ENCODE measurements at places on chromosomes 4 and X. TPM values are rescaled to one million over a fixed set of nuclear protein-coding genes. Genes with fewer than 3 reads are reported as not detected.

- no peak for DNase-seq
Measured at GRCh38 chrX:108993909-108994308, 257.5 kb upstream of the IRS4 start.

DNA sequence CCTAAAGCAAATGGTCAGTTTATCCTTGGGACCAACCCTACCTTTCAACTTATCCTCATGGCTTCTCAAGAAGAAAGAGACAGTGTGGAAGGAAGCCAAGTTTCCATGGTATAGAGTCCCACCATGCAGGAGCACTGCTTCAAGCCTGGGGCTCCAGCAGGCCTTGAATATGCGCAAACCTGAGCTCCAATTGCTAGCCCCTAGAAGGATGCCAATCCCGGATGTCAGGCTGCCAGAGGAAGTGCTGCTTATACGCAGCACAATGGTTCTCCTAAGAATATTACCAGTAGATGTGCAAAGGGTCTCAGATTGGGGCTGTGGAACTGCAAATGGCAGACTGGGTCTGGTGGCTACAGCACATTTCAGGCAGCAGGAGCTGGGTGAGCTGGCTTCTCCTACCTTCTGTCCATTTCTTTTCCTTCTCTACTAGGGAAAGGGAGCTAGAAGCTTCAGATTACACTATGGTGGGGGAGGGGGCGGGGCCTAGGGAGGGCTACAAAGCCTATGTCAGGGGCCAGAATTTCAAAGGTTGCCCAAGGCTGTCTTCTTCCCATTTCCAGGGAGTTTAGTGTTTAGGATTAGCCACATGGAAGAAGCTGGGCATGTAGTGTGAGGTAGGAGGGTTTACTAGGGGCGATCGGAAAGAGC lies 40.7 kb upstream of the CITED1 start:
- no peak for DNase-seq

DNA sequence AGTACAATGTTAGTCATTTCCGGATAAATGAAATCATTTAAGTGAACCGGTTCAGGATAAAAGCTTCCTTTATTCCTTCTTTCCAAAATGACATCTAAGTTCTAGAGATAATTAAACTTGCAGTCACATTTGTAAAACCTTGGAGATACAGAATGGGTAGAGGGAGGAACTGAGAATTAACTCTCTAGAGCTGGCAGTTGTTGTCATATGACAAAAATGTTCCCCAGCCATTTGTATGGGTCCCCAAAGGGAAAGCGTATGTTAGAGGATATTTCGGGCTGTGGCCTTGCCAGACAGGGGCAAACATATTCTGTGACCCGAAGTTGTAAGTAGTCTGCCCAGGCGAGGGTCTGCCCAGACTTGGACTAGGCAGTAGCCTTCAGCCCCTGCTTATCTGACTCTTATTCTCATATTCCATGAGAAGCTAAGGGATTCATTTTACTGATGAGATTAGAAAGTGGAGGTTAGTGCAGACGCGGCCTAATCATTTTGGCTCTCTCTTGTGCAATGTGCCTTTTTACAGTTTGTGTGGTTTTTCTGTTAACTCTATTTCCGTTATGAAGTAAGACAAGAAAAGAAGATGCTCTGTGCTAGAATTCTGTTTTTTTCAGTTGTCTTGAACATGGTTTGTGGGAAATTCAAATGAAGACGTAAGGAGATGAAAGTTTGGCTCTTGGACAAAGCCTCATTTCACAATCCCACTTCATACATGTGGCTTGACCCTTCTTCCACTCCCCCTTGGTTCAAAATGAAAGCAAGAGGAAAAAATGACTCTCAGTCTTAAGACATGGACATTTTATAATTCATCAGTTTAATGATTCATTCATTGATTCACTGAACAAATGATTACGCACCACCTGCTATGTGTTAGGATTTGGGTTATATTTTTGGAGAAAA lies 2394.2 kb upstream of the AGA start:
- peak; percentile 18 for DNase-seq

- no peak for DNase-seq
Measured at GRCh38 chrX:99001286-99001685, 1408.8 kb downstream of the PCDH19 start.

- DNase-seq, result no peak
Measured at GRCh38 chrX:16578218-16578617, 71.7 kb upstream of the S100G start.

DNA sequence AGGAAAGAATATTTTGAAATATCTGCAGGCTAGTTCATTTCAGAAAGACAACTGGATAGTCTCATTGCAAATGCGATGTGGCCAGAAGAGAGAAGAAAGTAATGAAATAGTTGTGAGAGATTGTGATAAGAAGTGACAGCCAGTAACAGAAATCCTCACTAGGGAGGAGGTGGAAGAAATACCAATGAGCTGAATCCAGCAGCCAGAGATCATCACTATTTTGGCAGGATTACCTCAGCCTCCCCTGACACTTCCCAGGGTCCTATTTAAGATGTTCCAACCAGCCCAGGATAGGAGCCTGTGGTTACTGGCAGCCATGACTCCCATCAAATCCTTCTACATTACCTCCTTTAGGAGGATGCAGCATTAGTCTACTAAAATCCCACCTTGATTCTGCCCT lies 76.7 kb upstream of the ARHGAP24 start:
- peak; percentile 71 for DNase-seq

- DNase-seq, result peak; percentile 30
Measured at GRCh38 chr4:95547715-95548471, 880 bp downstream of the UNC5C start.

GRCh38 chrX:13754765-13755164 lies 20.2 kb downstream of the OFD1 start:
- DNase-seq, result no peak

GRCh38 chrX:115173181-115173580 lies 16.0 kb upstream of the RBMXL3 start:
- no peak for DNase-seq

- no peak for DNase-seq
Measured at GRCh38 chr4:52102587-52102986, 51.5 kb downstream of the SPATA18 start.

Gene KIF4A
- 7.4 TPM for polyA plus RNA-seq

Gene CT55
- 0.16 TPM for polyA plus RNA-seq

Gene GPR173
- 14.4 TPM for polyA plus RNA-seq

Gene RBM47
- 3.0 TPM for polyA plus RNA-seq

Gene NLRP2B
- not detected for polyA plus RNA-seq

Gene FDCSP
- not detected for polyA plus RNA-seq

Data from muscle of back (tissue), 13 donors.